ENCODE measurements at places on chromosomes 7 and 10. TPM values are rescaled to one million over a fixed set of nuclear protein-coding genes. Genes with fewer than 3 reads are reported as not detected.

BTBD16 gene
- total RNA-seq: 0.82 TPM

CEP55 gene
- total RNA-seq: 65.6 TPM

SLC18A3 gene
- not detected for total RNA-seq

RNF148 gene
- total RNA-seq: not detected

ODAD2 gene
- total RNA-seq: 0.13 TPM

ZNF282 gene
- total RNA-seq: 23.9 TPM

EZH2 gene
- total RNA-seq: 23.3 TPM

PANK1 gene
- 5.5 TPM for total RNA-seq

CNPY1 gene
- total RNA-seq: not detected

TSPAN15 gene
- 113 TPM for total RNA-seq

CALY gene
- total RNA-seq: 0.54 TPM

TMEM72 gene
- total RNA-seq: not detected

SLC16A12 gene
- 0.05 TPM for total RNA-seq

PILRA gene
- 3.8 TPM for total RNA-seq

CYP3A4 gene
- total RNA-seq: not detected

ICA1 gene
- 0.90 TPM for total RNA-seq

FAM171A1 gene
- total RNA-seq: 26.5 TPM

FRMD4A gene
- 4.3 TPM for total RNA-seq

DLX5 gene
- not detected for total RNA-seq

GJD4 gene
- 0.06 TPM for total RNA-seq

ACSL5 gene
- total RNA-seq: 0.12 TPM

LIPK gene
- total RNA-seq: not detected

HOXA7 gene
- 4.9 TPM for total RNA-seq

TUBAL3 gene
- 0.57 TPM for total RNA-seq

CDC14C gene
- not detected for total RNA-seq

WEE2 gene
- total RNA-seq: 0.03 TPM

HABP2 gene
- total RNA-seq: 0.07 TPM

SLIT1 gene
- 0.05 TPM for total RNA-seq

GDF2 gene
- total RNA-seq: not detected

PIP gene
- 0.18 TPM for total RNA-seq
